ENCODE measurements at places on chromosomes 3 and 15.

DNA sequence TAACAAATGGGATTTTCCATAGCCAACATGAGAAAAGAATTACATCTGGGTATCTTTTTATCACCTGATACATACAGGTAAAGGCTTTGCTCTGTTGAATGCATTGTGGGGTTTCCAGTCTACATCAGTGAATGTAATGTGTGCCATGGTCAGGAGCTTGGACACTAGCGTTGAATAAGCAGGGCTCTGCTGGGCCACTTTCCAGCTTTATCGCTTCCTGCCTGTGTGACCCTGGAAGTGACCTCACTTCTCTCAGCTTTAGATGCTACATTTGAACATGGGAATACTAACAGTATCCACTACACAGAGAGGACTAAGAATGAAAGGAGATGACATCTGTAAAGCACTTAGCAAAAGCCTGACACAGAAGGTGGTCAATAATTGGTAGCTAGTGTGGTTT, 40.1 kb downstream of the TTC23 start:
- H3K36me3 ChIP-seq, result no peaks in the 10 kb centered on the region
- no peaks in the 10 kb centered on the region for H3K27me3 ChIP-seq
- H3K4me3 ChIP-seq, result no peak overlapping the region
- H3K27ac ChIP-seq, result no peak overlapping the region

- H3K4me1 ChIP-seq, result peaks cover 86% of the 10 kb centered on the region
- H3K27me3 ChIP-seq, result no peaks in the 10 kb centered on the region
- no peak for DNase-seq
These were observed 13.6 kb downstream of the UBXN7 start for GRCh38 chr3:196418601-196419000.

DNA sequence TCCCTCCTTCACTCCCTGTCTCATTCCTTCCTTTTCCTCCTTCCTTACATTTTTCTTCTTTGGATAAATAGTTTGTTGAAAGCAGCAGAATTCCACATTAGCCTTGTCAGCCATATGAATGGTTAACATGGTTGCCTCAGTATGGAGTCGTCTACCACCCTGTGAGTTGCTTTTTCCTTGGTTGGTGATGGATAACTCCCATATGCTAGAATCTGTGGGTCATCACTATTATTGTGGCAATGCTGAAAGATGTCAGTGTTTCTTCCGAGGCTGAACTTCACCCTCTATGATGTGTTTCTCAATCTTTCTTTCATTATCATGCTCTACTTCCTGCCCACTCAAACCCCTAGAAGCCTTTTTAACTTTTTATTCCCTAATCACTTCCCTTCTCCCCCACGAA, 481.8 kb upstream of the KCNMB2 start:
- no peak overlapping the region for H3K4me3 ChIP-seq
- no peaks in the 10 kb centered on the region for H3K27me3 ChIP-seq
- no peaks in the 10 kb centered on the region for H3K36me3 ChIP-seq
- DNase-seq, result no peak
- H3K4me1 ChIP-seq, result peaks cover under 1% of the 10 kb centered on the region
- H3K27ac ChIP-seq, result no peak overlapping the region

- no peaks in the 10 kb centered on the region for H3K27me3 ChIP-seq
- no peaks in the 10 kb centered on the region for H3K36me3 ChIP-seq
- no peak for DNase-seq
- H3K4me1 ChIP-seq, result peaks cover 37% of the 10 kb centered on the region
- H3K4me3 ChIP-seq, result no peak overlapping the region
- no peak overlapping the region for H3K27ac ChIP-seq
These were observed 443.2 kb upstream of the TBL1XR1 start for GRCh38 chr3:177640319-177640965.

DNA sequence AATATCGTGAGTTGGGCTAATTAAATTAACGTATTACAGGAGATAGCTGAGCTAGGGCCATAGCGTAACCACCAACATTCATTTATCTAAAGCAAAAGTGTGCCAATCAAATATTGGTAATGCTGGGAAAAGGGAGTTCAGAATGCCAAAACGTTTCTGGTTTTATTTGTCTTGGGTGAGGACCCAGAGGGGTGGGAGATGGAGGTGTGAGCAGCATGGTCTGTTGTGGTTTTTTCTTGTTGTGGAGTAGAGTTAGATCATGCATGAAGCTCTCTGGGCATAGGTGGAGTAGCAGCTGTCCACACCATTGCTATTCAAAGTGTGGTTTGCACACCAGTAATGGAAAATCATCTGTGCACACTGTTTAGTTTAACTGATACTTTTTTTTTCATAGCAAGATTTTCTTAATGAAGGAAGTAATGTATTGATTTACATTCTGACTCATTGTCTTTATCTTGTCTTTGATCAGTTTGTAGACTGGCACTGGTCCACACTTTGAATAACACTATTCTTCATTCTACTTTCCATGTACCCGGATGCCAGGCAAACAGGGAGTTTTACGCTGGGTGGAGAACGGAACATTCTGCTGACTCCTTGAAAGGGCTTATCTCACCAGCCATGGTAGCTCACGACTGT, 50.8 kb upstream of the CRTC3 start:
- no peaks in the 10 kb centered on the region for H3K27me3 ChIP-seq
- H3K27ac ChIP-seq, result peak overlapping the region; percentile 49
- no peak for DNase-seq
- peaks cover 37% of the 10 kb centered on the region for H3K36me3 ChIP-seq
- no peak overlapping the region for H3K4me3 ChIP-seq

DNA sequence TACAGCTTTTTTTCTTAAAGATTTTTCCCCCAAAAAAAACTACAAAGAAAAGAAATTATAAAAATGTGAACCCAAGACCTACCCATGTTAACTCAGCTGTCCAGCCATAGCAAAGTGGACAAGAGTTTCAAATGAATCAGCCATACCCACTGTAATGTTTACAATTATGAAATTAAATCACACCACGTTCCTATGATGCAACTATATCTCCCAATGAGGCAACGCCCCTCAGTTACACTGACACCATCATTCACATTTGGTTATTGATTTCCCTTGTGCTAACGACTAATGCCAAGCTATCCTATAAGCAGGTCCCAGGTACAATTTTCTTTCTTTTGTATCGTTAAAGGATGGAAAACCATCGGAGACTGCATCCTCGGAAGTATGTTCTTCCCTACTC, 115.1 kb upstream of the ICE2 start:
- H3K4me3 ChIP-seq, result peak overlapping the region; percentile 90
- no peak for DNase-seq
- H3K27me3 ChIP-seq, result peaks cover 20% of the 10 kb centered on the region

DNA sequence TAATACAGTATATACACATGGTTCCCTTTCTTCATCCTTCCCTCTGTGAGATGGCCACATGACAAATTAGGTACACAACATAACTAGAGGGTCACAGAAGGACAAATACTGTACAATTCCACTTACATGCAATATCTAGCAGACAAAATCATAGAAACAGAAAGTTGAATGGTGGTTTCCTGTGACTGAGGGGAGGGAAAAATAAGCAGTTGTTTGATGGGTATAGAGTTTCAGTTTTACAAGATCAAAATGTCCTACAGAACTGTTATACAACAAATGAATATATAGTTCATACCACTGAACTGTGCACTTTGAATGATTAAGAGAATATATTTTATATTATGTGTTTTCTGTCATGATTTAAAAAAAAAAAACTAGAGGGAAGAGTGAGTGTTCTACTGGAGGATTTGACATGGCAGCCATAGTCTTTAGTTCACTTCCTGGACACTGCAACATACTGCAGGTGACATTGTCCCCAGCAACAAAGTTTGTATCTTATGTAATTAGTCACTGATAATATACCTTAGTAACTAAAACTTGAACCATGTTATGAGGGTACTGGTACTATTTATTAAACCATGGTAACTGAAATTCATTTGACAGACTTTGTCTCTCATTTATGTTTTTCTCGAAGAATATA, 37.2 kb downstream of the CCDC54 start:
- no peak overlapping the region for H3K4me3 ChIP-seq
- peaks cover 10% of the 10 kb centered on the region for H3K4me1 ChIP-seq
- H3K27me3 ChIP-seq, result no peaks in the 10 kb centered on the region
- H3K27ac ChIP-seq, result no peak overlapping the region
- DNase-seq, result no peak

- no peak for DNase-seq
- H3K27me3 ChIP-seq, result no peaks in the 10 kb centered on the region
- H3K27ac ChIP-seq, result no peak overlapping the region
- H3K4me1 ChIP-seq, result peaks cover 20% of the 10 kb centered on the region
- no peak overlapping the region for H3K4me3 ChIP-seq
These were observed 84.7 kb downstream of the EOMES start for GRCh38 chr3:27637346-27637995.

Data from activated T-cell treated with anti-CD3 and anti-CD28 coated beads, Interleukin-2, amount 50 U/mL, for 72 hours (primary cell).